ENCODE measurements at places on chromosomes 3 and 15.
A peak's percentile ranks its signal among the peaks of the same experiment; 100 is the strongest.

DNA sequence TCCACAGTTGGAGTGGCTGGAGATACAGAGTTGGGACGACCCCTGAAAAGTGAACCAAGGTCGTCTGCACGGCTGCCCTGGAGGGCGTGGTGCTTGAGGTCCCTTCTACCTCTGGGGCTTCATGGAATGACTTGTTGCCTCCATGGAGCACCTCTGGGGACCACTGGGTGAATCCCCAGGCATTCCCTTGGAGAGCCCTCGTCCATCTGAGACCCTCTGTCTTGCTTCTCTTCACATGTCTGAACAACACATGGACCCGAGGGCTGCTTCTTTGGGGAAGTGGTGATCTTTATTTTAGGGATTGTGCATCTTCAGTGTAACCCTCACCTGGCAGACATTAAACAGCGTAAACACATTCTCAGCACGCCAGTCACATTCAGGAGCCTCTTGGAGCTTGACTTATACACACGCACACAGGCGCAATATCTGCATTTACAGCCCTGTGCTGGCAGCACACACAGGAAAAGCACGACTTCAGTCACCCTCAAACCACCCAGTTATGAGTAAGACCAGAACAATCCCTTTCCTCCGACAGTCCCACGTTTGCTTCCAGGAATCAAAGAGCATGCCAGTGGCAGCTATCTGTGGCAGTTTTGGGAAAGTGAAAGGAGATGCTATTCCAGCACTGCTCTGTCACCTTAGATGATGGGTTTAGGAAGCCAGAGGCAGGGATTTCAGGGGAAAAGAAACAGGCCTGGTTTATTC, 12.6 kb downstream of the FAM107A start:
- DNase-seq: peak; percentile 89

- peak; percentile 47 for DNase-seq
Measured at GRCh38 chr15:63858881-63859280, 25.1 kb upstream of the HERC1 start.

- DNase-seq: peak; percentile 30
Measured at GRCh38 chr3:58591517-58592510, 14.6 kb upstream of the FAM107A start.

- peak; percentile 63 for DNase-seq
Measured at GRCh38 chr15:94164202-94164807, 67.1 kb upstream of the MCTP2 start.

DNA sequence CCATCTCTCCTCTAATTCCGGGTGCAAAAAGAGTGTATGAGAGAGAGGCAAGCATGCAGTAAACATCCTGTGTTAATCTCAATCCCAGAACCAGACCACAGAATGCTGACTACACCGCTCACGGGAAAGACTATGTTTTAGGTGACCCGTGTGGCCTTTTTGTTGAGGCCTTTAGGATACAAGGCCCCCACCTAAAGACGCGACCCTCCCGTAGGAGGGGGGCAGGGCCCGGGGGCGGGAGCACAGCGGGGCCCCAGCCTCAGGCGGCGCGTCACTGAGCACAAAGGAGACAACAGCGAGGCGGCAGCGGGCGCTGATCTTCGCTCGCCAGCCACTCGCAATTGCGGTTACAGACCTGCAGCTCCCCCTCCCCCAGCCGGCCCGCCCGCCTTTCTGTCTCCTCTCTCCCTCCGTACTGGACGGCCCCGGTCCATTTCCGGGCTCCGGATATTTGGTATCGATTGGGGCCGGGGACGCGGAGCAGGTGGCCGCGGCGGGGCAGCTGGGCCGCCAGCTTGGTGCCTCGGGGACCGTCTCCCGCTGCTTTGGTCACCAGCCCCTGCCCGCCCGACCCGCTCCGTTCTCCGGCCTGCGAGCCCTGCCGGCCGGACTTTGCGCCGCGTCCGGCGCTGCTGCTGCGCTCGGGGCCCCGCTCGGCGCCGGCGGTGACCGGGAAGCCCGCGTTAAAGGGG, at the start of gene CCDC50:
TSS of gene CCDC50 (plus strand) at position 433 of the 692 bp plus-strand sequence. CDS start 281 bp downstream, outside the sequence.
- DNase-seq: peak; percentile 86

- no peak for DNase-seq
Measured at GRCh38 chr3:66525771-66526170, 24.9 kb upstream of the LRIG1 start.

GRCh38 chr3:183244219-183244618, 8.8 kb upstream of the B3GNT5 start:
- DNase-seq: no peak

GRCh38 chr3:155078711-155079467, 1.2 kb upstream of the MME start:
- peak; percentile 42 for DNase-seq

DNA sequence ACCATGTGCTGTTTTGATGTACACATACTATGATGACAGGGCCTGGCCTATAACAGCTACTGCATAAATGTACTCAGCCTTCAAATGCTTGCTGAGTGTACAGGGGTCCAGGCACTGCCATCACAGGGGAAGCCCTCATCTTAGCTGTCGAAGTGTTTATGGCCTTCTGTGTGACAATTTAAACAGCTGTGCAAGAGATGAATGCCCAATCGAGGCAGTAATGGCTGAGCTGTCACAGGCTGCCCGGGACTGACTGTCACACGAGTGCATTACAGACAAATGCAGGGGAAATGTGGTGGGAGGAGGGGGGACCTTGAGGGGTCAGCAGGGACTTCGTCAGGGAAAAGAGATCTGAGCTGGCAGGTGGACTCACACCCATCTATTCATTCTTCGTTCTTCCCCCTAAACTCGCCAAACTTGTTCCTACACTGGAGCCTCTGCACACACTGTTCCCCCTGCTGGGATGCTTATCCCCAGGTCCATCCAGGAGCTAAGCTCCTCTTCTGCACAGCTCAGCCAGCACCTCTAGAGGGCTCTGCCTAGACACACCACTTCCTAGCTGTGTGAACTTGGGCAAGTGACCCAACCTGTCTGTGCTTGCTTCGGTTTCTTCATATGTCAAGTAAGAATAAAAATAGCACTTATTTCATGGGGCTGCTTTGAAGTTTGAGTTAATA, 156.2 kb upstream of the IQSEC1 start:
- DNase-seq: peak; percentile 23

DNA sequence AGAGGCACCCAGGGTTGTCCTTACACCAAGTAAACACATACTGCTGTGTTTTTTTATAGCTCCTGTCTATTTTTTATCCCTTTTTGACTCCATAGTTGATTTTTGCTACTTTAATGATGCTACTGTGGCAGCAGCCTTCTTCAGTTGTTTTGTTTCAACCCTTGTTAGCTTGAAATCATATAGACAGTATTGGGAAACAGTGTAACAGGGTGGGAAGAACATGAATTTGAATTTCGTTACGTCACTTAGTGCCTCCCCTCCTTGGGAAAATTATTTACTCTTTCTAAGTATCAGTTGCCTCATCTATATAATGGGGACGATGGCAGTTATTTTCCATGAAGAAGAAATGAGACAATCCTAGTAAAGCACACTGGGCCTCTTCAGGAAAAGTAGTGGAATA, 409.8 kb upstream of the TPRG1 start:
- DNase-seq: no peak

DNA sequence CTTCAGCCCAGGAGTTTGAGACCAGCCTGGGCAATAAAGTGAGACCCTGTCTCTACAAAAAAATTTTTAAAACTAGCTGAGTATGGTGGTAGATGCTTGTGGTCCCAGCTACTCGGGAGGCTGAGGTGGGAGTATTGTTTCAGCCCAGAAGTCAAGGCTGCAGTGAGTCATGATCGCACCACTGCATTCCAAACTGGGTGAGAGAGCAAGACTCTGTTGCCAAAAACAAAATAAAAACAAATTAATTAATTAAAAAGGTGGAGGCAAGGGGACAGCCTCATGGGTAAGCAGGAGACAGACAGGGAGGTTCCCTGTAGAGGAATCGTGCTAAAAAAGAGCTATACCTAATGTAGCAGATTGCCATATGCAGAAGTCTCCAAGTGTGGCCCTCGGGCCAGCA, 12.6 kb downstream of the HAPLN3 start:
- peak; percentile 59 for DNase-seq

DNA sequence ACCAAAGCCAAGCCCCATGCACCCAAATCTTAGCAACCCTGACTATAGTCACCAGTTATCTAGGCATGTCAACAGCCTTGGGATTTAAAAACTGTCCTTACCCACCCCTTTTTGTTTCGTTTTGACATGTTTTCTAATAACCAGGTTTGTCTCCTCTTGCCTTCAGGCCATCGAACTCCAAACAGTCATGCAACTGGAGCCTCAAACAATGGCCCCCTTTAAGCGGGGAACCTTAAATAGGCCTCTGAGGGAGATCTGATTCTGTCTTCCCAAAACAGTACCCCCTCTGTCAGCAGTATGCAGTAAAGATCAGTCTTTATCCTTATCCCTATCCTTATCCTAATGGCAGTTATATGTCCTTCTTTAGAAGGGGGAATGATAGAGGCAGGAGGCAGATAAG, 105.7 kb downstream of the DPH6 start:
- DNase-seq: no peak

- peak; percentile 28 for DNase-seq
Measured at GRCh38 chr3:18046131-18046915, 303.9 kb upstream of the TBC1D5 start.

- DNase-seq: no peak
Measured at GRCh38 chr3:171354049-171354705, 106.0 kb downstream of the TNIK start.

GRCh38 chr15:59335207-59335786, 37.4 kb downstream of the MYO1E start:
- peak; percentile 45 for DNase-seq

Measured in GM23248 (cell line).